IPS DF 19.7 (cell line): ENCODE measurements at places on chromosomes 11 and 22.

GRCh38 chr11:67646535-67647336 lies 3.8 kb downstream of the ACY3 start:
- DNase-seq: no peak

- no peak for DNase-seq
These were observed 579 bp upstream of the CYB5R2 start for GRCh38 chr11:7673724-7674434.

- DNase-seq: no peak
These were observed 60.8 kb downstream of the KREMEN1 start for GRCh38 chr22:29133603-29134133.

GRCh38 chr11:122600290-122600689 lies 55.2 kb upstream of the UBASH3B start:
- no peak for DNase-seq

DNA sequence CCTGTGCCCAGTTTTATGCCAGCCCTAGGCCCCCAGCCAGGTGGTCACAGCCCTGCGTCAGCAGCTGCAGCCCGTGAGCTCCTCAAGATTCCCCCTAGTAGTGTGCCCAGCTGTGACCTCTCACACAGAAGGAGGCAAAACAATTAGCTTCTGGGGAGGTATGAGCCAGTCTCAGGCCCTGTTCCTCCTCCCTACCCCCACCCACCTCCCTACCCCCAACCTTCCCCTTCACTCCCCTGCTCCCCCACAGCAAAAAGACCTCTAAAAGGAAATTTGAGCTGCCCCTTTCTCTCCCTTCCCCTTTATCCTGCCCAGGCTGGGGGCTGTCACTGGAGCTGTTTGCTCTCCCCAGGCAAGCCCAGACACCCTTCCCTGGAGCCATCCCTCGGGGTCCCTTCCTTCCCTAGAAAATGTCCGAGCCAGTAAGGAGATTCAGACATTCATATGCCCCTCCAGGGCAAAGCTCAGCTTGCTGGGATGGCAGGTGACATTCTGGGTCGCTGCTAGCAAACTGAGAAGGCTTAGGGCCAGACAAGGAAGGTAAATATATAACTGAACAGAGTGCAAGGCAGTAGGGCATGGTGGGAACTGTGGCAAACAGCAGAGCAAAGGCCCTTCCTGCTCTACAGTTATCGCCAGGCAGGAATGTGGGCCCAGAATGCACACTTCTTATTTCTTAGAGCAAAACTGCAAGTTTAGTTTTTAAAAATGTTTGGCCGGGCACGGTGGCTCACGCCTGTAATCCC lies 300.2 kb downstream of the MN1 start:
- DNase-seq: no peak

- DNase-seq: no peak
These were observed 480 bp downstream of the PLEKHA7 start for GRCh38 chr11:17013548-17014320.

GRCh38 chr11:57792870-57793269 lies 31.3 kb downstream of the CTNND1 start:
- DNase-seq: no peak

DNA sequence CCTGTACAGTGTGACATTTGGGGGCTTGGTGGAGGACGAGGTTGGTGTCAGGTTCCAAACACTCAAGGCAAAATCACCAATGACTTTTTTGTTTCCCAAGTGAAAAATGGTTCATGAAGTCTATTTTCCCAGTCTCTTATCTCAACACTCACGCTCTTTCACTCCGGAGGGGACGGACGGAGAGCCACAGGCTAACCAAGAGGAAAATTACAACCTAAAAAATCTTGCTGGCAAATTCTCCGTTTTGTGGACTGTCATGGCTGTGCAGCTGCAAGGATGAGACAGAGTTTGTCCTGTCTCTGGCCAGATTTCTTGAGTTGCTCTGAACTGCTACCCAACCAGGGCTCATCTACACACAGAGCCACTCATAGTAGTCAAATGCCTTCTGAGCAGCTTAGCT lies 101.2 kb downstream of the ABTB2 start:
- no peak for DNase-seq

- no peak for DNase-seq
These were observed 171.1 kb downstream of the DBX1 start for GRCh38 chr11:19989191-19989590.

GRCh38 chr11:47087801-47088200 lies 88.9 kb downstream of the ARFGAP2 start:
- no peak for DNase-seq

- DNase-seq: no peak
These were observed at the start of gene LAYN for GRCh38 chr11:111540114-111540936. Gene LAYN (plus strand): TSS chr11:111540720. CDS start chr11:111540844, 124 bp downstream.

DNA sequence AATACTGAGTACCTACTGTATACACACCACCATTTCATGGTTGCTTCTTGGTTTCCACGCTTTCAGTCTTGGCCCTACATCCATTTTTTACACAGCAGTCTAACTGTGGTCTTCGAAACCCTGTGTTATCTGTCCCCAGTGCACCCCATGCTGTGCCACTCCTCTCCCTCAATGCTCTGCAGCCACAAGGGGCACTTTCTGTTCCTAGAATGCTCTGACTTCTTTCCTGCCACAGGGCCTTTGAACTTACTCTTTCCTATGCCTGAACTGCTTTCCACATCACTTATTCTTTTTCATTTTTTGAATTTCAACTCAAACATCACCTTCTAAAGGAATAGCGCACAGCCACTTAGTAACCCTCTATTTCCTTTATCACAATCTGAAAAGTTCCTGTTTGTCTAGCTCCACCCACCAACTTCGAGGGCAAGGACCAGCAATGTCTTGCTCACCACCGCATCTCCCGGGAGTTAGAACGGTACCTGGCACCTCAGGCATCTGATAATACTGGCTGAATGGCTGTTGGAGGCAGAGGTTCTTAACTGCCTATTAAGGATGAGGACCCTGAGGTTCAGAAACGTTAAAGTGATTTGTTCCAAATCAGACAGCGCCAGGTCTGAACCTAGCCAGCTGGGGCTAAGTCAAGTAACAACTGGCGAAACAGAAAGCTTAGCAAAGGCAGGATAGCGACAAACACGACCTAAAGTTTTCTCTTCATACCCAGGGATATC lies 568 bp downstream of the ALG8 start:
- DNase-seq: no peak
